ENCODE measurements at places on chromosomes 5 and 9.

- DNase-seq = no peak
These were observed 53.2 kb downstream of the MEF2C start for GRCh38 chr5:88829775-88830174.

- DNase-seq = no peak
These were observed 43.3 kb downstream of the MCTP1 start for GRCh38 chr5:95241635-95242034.

DNA sequence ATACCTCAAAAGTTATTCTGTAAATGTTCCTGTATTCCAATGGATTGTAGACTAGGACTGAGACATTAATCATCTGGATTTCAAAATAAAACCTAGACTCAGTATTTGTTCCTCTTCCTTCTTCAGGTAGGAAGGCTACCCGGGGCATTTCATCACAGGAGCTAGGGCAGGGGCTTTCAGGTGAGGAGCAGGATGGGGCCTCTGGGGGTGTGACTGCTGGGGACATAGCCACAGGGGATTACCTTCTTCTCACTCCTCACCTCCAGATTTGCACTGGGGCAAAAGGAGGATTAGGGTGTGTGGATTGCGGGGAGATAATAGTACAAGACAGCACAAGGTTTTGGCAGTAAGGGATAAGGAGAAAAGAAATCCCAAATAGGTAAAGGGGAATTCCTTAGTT is 37.9 kb upstream of the SRP19 start:
- no peak for DNase-seq

- no peak for DNase-seq
These were observed 188.6 kb downstream of the PDE4D start for GRCh38 chr5:59704936-59705335.

DNA sequence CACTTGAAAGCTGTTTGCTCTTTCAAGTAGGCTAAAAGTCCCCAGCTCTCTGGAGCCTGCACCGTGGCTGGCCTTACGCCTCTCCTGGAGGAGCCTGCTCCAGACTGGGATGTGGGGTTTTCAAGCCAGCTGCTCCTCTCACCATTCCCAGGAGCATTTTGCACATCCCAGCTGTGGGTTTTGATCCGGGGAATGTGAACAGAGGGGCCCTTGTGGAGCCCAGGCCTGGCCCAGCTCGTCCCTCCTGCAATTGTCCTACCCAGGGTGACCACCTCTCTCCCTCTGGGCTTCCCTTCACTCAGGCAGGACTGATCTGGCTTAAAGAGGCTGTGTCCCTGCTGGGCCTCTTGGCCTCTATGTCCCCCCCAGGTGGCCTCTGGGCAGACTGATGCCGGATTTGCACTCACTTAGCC is 32.5 kb upstream of the TIFAB start:
- no peak for DNase-seq

DNA sequence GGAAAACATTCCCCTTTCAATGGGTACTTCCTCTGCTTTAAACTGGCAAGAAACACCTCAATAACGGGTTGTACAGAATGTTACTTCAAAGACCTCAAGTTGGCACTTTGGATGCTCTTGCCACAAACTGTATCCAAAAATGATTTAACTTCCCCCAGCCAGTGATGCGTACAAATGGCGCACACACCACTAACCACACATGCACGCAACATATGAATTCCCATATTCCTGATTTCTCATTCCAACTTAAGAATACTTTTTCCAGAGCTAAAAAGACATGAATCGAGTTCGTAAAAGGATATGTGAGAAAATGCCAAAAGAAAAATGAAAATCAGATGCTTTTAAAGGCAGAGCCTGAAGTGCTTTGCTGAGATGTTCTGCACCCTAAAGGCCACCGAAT is 388.0 kb upstream of the PIK3R1 start:
- no peak for DNase-seq

GRCh38 chr9:87147839-87148238 is 200.5 kb upstream of the GAS1 start:
- DNase-seq = no peak

DNA sequence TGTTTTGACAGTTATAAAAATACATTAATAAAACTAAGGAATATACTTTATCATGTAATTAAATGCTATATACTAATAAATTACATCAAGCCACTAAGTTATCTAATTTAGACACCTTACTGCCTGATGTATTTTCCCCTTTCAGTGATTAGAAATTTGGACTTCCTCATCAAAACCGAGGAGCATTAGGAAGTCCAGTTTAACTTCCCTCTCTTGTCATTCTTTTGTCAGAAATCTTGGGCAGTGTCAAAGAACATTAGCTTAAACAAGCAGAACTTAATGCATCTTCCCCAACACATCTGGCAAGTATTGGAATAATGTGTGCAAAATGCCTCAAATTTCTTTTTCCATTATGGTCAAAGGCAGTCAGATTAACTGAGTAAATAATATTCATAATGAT is 81.6 kb downstream of the PLPP1 start:
- DNase-seq = no peak

DNA sequence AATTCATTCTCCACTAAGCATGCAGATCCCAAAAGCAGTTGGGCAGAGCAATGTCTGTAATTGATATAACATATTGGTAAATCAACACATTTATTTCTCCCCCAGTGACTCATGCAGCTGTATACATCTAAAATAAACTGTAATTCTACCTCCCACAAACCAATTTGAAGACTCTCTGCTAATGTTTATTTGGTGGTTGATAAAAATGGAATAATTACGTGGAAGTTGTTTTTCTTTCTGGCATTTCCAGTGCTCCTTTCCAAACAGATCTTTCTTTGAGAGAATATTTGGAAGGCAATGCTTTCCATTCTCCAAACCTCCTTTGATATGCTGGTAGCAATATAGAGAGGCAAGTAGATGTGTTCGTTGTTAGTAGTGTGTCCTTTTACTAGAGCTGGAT is 194.7 kb downstream of the CHSY3 start:
- no peak for DNase-seq

- no peak for DNase-seq
These were observed 28.5 kb upstream of the IFNA14 start for GRCh38 chr9:21268347-21268657.
